RWPE1 (cell line): ENCODE measurements at places on chromosomes 5 and 9.

DNA sequence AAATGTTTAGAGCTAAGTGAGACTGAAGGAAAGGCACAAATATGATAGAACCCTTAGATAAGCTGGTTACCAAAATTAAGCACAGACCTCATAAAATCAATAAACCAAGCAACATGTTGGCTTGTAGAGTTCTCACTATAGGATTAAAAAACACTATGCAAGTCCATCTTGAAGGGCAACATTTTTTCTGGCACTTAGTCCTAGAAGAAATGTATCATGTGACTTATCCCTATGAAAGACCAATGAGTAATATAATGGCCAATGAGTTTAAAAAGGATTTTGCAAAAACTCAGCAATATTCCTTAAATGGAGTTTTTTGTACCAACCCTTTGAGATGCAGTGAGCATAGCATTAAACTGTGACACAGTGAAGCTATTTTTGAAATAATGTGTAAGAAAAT, 216.3 kb upstream of the ADRA1B start:
- DNase-seq: no peak

DNA sequence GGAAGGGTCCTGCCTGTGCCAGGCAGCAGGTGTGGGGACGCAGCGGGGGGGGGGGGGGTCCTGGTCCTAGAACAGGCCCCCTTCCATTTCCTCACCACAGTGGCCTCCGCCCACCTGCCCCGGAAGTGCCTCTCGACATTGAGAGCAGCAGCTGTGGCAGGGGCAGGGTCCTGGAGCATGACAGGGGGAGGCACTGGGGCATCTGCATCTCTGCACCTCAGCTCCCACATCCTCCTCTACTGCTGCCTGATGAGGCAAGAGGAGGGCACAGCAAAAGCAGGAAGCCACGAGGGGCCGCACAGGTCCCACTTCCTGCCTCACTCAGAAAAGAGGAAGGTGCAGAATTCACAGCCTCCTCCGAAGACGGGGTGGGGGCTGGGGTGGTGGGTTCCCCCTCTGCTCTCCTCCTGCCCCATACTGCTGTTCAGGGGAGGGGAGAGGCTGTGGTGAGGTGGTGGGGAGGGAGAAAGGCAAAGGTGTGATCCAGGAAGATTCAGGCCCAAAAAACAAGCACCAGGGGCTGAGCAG, 14.8 kb downstream of the AKNA start:
- no peak for DNase-seq

DNA sequence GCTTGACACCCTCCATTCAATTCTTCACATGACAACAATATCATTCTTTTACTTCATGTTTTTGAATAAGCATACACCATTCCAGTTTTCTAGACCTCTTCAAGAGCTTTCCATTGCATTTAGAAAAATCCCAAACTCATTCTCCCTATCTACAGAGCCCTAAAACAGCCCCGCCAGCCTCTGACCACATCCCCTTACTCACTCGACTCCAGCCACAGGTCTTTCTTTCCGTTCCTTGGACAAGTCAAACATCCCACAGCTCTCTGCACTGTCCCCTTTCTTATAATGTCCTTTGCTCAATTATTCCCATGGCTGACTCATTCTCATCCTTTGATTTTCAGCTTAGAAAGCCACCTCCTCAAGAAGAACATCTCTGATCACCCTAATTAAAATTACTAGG, 38.2 kb downstream of the TTC39B start:
- DNase-seq: no peak

DNA sequence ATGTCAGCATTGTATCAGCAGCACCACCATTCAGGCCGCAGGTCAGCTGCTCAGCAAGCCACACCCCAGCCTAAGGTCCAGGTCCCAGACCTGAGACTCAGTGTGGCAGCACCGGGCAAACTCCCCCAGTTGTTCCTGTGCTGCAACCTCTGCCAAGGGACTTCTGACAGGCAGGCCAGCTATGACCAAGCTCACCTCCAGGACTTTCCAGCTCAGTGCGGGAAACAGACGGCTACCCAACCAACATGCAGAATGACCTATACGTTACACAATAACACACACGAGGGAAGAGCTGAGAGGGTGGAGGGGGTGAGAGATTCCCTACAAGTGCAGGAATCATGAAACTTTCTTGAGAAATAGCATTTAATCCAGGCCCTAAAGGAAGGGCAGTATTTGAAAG, 143.7 kb downstream of the FSTL4 start:
- no peak for DNase-seq
